ENCODE measurements at places on chromosomes 1 and 21. TPM values are rescaled to one million over a fixed set of nuclear protein-coding genes. Genes with fewer than 3 reads are reported as not detected.

CYYR1 gene
- polyA plus RNA-seq = 11.6 TPM

KIF21B gene
- polyA plus RNA-seq = 0.68 TPM

LIN28A gene
- polyA plus RNA-seq = not detected

OPTC gene
- not detected for polyA plus RNA-seq

RASAL2 gene
- polyA plus RNA-seq = 1.2 TPM

ASCL5 gene
- polyA plus RNA-seq = 0.19 TPM

B3GALT5 gene
- 0.70 TPM for polyA plus RNA-seq

TMEM35B gene
- 31.1 TPM for polyA plus RNA-seq

SEC16B gene
- polyA plus RNA-seq = 5.2 TPM

TCP10L gene
- not detected for polyA plus RNA-seq

CFHR5 gene
- polyA plus RNA-seq = not detected

CBR1 gene
- 169 TPM for polyA plus RNA-seq

KLHDC9 gene
- 4.7 TPM for polyA plus RNA-seq

TMPRSS15 gene
- polyA plus RNA-seq = not detected

OR2L8 gene
- not detected for polyA plus RNA-seq

GCSAML gene
- polyA plus RNA-seq = 0.08 TPM

NBPF4 gene
- polyA plus RNA-seq = not detected

TDRD10 gene
- 2.4 TPM for polyA plus RNA-seq

CD101 gene
- polyA plus RNA-seq = 1.9 TPM

CRNN gene
- not detected for polyA plus RNA-seq

ZSWIM5 gene
- polyA plus RNA-seq = 0.75 TPM

FCGR1A gene
- 9.4 TPM for polyA plus RNA-seq

FCRL5 gene
- 1.1 TPM for polyA plus RNA-seq

HTR6 gene
- polyA plus RNA-seq = not detected

NOL9 gene
- polyA plus RNA-seq = 2.7 TPM

MYOG gene
- polyA plus RNA-seq = not detected

C8A gene
- 0.38 TPM for polyA plus RNA-seq

CNTN2 gene
- polyA plus RNA-seq = 0.20 TPM

HJV gene
- polyA plus RNA-seq = not detected

MFAP2 gene
- 2.7 TPM for polyA plus RNA-seq
